ENCODE measurements at places on chromosomes 11 and 22.

DNA sequence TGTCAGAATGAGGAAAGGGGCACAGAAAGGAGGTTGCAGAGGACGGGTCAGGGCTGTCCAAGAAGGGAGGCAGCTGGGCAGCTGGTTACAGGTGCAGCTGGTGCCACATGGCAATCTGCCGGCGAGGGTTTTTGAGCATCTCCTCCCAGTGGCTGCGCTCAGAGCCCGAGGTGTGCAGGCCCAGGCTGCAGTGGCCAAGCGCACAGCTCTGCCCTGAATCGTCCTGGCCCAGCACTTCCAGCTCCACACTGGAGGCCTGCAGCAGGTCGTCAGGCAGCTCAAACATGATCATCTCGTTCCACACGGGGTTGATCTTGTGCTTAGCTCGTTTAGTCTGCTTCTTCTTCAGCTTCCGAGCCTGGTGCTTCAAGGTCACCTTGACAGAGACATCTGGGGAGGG, 42.2 kb downstream of the SYT13 start:
- no peak for DNase-seq

DNA sequence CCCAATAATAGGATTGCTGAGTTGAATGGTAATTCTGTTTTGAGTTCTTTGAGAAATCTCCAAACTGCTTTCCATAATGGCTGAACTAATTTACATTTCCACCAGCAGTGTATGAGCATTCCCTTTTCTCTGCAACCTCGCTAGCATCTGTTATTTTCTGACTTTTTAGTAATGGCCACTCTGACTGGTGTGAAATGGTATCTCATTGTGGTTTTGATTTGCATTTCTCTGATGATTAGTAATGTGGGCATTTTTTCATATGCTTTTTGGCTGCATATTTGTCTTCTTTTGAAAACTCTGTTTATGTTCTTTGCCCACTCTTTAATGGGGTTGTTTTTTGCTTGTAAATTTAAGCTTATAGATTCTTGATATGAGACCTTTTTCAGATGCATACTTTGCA, 97.4 kb downstream of the FDX1 start:
- DNase-seq, result no peak

GRCh38 chr22:39122772-39123470, 25.9 kb downstream of the APOBEC3H start:
- no peak for DNase-seq

DNA sequence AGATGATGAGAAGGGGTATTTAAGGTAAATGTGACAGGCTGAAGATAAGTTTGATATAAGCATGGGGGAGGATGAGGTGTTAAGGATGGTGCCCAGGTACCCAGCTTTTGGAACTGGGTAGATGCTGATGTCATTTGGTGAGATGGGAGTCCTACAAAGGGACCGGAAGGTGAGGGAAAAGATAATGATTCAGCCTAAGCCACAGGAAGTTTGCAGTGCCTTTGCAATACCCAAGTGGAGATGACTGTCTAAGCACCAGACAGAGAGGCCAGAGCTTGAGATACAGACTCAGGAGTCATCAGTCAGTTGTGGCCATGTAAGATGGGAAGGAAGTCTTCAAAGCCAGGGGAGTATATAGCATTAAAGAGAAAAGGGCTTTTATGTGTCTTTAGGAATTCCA, 30.0 kb upstream of the SMCO4 start:
- no peak for DNase-seq

GRCh38 chr11:63277345-63277943, 34.0 kb upstream of the SLC22A25 start:
- DNase-seq, result no peak

DNA sequence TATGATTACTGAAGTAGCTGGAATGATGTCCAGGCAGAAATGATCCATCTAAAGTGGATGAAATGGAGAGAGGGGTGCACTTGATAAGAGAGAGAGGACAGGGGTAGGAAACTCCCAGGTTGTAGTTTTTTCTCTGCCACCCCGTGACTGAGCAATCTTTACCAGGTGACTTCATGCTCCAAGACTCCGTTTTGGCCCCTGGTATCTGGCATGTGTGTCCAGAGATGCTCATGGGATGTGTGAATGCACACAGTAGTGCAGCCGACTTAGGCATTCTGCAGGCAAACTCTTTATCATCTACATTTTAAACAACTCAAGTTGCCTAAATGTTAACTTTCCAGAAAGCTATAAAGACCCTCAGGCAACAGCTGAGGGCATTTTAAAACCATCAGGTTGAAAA, 189.3 kb upstream of the SEZ6L start:
- no peak for DNase-seq

GRCh38 chr11:69383372-69384250, 89.7 kb downstream of the MYEOV start:
- DNase-seq, result no peak

DNA sequence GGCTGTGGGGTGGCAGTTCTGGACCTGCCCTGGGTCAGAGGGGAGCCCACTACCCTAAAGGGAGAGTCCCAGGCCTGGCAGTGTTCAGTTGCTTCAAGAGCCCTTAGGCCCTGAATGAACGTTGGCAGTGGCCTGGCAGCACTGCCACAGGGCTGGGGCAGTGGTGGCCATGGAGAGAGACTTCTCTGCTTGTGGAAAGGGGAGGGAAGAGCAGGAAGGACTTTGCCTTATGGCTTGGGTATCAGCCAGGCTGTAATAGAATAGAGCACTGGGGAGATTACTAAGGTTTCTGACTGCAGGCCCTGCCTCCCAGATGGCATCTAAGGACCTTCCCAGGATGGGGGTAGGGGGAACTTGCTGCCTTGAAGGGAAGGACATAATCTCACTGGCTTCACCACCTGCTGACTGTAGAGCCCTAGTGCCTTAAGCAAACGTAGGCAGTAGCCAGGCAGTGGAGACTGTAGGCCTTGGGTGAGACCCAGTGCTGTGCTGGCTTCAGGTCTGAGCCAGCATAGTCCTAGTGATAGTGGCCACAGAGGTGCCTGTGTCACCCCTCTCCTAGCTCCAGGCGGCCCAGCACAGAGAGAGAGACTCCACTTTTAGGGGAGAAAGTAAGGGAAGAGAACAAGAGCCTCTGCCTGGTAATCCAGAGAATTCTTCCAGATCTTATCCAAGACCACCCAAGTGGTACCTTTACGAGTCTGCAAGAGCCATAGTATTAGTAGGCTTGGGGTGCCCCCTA, 27.6 kb downstream of the PLA2G6 start:
- peak; percentile 66 for DNase-seq

- no peak for DNase-seq
These were observed 38.1 kb upstream of the FAM181B start for GRCh38 chr11:82771781-82772180.

- peak; percentile 86 for DNase-seq
These were observed 10.6 kb downstream of the TSPAN32 start for GRCh38 chr11:2312232-2313042.

GRCh38 chr22:42758931-42759629, 38.4 kb upstream of the A4GALT start:
- DNase-seq, result peak; percentile 37
